Stimulated activated CD8-positive, alpha-beta memory T cell treated with anti-CD3 and anti-CD28 coated beads, Interleukin-4, amount 100 ng/mL, for 1 hour (primary cell): ENCODE measurements at places on chromosomes 6 and 20.

GRCh38 chr6:147604373-147604772, 95.9 kb downstream of the SAMD5 start:
- DNase-seq = no peak

GRCh38 chr20:43345676-43346075, 112.0 kb upstream of the SRSF6 start:
- no peak for DNase-seq

DNA sequence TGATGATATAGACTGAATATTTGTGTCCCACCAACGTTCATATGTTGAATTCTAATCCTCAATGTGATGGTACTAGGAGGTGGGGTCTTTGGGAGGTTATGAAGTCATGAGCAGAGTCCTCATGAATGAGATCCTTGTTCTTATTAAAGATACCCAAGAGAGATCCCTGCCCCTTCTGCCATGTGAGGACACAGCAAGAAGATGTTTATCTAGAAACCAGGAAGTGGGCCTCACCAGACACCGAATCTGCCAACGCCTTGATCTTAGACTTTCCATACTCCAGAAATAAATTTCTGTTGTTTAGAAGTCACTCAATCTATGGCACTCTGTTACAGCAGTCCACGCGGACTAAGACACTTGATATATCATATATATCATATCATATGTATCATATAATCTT, 67.7 kb upstream of the GCM1 start:
- no peak for DNase-seq

GRCh38 chr6:168533414-168533813, 92.4 kb downstream of the SMOC2 start:
- DNase-seq = no peak

- DNase-seq = no peak
Measured at GRCh38 chr6:81806793-81807565, 54.5 kb upstream of the TENT5A start.

DNA sequence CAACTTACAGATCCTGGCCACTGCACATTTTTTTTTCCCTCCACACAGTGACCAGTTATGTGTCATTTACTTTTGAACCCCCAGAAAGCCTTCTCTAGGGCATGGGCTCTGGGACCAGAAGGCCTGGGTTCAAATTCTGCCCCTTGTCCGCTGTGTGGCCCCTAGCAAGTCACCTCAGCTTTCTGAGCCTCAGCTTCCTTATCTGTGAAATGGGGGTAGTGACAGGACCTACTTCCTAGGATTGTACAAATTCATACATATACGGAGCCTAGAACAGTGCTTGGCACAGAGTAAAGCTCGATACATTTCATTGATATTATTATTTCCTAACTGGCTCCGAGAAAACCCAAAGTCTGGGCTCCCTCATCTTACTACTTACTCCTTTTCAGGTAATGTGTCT, 1.6 kb downstream of the BPI start:
- no peak for DNase-seq

DNA sequence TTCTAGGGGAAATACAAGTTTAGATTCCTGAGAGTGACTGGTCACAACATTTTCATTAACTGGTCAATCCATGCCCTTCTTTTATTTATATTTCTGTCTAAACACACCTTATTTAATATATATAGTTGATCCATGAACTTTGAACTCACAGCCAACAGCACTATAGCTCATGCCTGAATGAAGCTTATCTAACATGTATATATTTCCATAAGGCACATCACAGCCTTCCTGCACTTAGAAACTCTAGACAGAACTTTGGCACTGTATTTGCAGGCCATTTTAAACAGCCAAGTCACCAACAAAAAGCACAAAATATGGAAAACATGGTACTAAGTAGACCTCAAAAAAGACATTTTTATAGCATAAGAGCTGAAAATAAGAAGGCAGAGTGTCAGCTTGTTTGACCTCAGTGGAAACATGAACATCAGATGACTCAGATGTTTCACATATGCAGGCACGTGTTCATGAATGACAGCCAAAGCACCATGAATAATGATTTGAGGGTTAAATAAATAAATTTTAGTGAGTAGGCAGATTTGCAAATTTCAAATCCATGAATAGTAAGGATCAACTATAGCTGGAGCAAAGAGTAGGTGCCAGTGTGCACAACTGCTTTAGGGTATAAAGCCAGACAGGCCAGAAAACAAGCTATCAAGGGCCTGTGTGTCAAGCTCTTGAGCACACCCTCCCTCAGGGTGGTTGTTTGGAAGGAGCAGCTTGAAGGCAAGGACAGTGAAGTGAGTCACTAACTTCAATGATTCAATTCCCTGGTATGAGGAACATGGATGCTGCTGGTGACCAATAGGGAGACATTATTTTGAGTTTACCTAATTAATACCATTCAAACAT, 88.9 kb upstream of the NT5E start:
- DNase-seq = no peak

GRCh38 chr20:44370639-44371218, 15.2 kb downstream of the HNF4A start:
- DNase-seq = no peak

- no peak for DNase-seq
Measured at GRCh38 chr6:98747960-98748359, 86.4 kb upstream of the POU3F2 start.

- DNase-seq = no peak
Measured at GRCh38 chr6:100300221-100300736, 164.4 kb downstream of the SIM1 start.

- DNase-seq = no peak
Measured at GRCh38 chr20:38604873-38605303, 3.3 kb downstream of the ARHGAP40 start.

- no peak for DNase-seq
Measured at GRCh38 chr6:132954936-132955335, 140.6 kb downstream of the RPS12 start.
